ENCODE measurements at places on chromosomes 12 and 14.

GRCh38 chr12:104280111-104280510 is 23.4 kb upstream of the EID3 start:
- no peak for DNase-seq

DNA sequence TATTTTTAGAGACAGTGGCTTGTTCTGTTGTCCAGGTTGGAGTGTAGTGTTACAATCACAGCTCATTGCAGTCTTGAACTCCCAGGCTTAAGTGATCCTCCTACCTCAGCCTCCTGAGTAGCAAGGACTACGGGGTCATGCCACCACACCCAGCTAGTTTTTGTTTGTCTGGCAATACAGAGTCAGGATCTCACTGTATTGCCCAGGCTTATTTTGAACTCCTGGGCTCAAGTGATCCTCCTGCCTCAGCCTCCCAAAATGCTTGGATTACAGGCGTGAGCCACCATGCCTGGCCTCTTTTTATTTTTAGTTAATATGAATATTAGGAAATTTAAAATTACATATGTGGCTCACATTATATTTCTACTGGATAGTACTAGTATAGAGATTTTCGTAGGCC is 28.9 kb downstream of the PPTC7 start:
- DNase-seq = no peak

- DNase-seq = no peak
These were observed 113.6 kb upstream of the NPAS3 start for GRCh38 chr14:32825058-32825457.

GRCh38 chr14:32354716-32355115 is 25.6 kb downstream of the AKAP6 start:
- no peak for DNase-seq

DNA sequence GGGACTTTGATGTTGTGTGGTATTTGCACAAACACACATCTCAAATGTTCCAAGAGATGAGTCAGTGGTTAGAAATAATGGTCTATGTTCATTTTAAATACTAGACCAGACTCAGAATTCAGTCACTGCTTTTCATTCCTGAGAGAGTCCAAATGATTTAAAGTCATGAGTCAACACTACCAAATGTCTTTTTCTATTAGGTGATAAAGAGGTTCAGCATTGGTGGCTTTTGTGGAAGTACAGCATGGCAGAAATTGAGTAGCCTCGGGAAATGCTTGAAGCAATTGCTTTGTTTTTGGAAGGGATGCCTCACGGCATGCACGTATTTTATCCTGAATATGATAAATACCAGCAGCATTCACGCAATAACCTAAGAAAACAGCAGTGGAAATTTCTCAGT is 115.7 kb downstream of the DIO2 start:
- no peak for DNase-seq

DNA sequence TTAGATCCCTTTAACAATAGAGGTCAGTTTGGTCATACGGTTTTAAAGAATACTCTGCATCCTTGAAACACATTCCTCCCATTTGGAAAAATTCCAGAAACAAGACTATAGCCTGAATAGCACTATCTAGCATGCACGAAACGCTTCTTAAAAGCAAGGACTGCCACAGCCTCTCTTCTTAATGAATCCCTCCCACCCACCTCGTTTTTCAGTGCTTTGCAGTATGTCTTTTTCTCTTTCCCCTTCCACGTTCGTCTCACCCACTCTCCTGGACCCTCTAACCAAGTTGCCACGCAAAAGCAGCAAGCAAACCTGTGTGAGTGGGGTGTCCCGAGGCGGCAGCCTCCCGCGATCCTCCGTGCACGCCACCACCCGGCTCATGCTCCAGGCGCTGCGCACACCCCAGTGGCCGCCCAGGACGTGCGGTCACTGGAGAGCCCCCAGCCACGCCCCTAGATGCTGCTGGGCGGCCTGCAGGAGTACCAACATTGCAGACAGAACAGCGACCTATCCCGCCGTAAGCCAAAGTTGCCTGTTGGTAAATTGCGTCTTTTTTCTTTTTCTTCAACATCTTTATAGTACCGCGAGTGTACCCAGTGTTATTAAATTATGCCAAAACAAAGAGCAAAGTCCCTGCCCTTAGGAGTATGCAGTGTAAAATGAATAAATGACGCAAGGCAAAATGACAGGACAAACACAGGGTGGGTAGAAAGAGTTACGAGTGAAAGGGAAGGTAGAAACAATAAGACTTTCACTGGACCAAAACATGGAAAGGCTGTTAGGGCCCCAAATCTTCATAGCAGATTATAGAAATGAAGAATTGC is at the start of gene SLC38A4:
Gene SLC38A4, minus strand, starts transcription at position 407 of the 824 bp plus-strand sequence. CDS start 32,926 bp downstream, outside the sequence.
- DNase-seq = peak; percentile 61

GRCh38 chr12:666766-667308 is 3.6 kb upstream of the NINJ2 start:
- no peak for DNase-seq

DNA sequence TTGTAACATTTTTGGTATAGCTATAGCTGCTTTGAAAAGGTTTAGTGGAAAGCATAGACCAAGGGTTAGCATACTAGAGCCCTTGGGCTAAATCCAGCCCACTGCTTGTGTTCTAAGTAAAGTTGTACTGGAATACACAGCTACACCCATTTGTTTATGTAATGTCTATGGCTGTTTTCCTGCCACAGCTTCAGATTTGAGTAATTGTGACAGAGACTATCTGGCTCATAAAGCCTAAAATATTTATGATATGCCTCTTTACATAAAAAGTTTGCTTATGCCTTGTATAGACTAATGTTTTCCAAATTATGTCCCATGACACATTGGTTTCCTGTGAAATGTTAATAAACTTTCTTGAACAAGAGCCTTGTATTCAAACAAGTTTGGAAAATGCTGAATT is 234.8 kb upstream of the ATP2B1 start:
- no peak for DNase-seq

DNA sequence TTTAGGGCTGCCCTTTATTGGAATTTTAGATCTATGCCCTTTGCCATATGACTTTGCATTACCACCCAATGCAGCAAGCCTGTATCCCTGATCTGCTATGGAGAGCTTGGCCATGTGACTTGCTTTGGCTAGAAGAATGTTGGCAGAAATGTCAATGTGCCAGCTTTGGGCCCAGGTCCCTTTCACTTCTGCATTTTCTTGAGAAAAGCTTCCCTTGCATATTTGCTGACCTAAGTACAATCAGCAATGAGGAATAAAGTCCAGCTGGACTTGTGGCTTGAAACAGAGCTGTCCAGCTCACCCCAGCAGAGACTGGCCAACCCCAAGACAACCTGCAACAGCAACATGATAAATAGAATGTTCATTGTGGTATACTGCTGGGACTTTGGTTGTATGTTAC is 135.9 kb downstream of the PAH start:
- no peak for DNase-seq

DNA sequence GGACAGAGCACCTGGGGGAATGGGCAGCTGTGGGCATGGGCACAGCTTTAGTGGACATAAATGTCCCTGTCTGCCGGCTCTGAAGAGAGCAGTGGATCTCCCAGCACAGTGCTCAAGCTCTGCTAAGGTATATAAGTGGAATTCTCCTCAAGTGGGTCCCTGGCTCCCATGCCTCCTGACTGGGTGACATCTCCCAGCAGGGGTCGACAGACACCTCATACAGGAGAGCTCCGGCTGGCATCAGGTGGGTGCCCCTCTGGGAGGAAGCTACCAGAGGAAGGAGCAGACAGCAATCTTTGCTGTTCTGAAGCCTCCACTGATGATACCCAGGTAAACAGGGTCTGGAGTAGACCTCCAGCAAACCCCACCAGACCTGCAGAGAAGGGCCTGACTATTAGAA is 25.0 kb upstream of the NUAK1 start:
- no peak for DNase-seq

DNA sequence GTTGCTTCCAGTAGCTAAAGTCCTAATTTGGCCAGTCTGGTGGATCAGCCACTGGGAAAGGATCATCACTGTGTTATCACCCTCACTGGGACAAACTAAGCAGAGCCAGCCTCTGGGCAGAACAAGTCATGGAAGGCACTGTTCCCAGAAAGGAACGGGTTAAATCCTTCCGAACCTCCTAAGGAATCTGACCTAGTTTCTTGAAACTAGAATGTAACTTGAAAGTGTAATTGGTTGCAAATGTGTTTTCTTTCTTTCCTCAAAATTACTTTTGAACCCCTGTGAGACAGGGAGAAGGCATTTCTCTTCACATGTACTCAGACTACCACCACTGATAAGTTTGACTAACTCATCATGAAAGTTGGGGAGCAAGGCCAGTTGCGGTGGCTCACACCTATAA is 18.7 kb upstream of the KICS2 start:
- no peak for DNase-seq

- DNase-seq = peak; percentile 1
These were observed 19.7 kb downstream of the ASPG start for GRCh38 chr14:104105071-104105821.

- no peak for DNase-seq
These were observed 2.8 kb downstream of the RAPGEF3 start for GRCh38 chr12:47755655-47756562.

DNA sequence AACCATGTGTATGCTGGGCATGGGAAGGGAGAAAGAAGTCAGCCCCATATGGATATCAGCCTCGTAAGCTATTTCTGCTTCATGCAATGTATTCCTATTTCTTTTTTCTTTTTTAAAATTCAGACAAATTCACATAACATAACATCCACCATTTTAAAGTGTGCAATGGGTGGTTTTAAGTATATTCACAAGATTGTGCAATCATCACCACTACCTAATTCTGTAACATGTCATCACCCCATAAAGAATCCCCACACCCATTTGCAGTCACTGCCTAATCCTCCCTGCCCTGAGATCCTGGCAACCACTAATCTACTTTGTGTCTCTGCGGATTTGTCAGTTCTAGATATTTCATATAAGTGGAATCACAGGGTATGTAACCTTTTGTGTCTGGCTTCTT is 9.5 kb downstream of the POMT2 start:
- DNase-seq = no peak

DNA sequence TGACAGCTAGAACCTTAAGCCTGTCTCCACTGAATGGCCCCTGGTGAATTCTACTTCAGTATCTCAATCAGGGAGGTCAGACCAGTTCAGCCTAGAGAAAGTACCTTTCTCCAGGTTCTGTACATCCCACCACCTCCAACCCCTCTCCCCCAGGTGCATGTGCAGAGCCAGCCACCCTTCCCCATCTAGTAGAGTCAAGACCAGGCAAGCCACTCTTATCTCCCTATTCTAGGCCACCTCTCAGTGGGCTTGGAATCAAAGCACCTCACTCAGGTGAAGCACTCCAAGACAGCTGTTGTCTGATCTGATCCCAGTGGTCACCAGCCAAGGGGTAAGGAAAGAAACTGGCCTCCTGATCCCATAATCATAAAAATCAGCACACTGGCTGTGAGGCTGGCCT is 340.9 kb downstream of the BCL11B start:
- no peak for DNase-seq

- no peak for DNase-seq
These were observed 340.8 kb downstream of the BCAT1 start for GRCh38 chr12:24608108-24608507.

DNA sequence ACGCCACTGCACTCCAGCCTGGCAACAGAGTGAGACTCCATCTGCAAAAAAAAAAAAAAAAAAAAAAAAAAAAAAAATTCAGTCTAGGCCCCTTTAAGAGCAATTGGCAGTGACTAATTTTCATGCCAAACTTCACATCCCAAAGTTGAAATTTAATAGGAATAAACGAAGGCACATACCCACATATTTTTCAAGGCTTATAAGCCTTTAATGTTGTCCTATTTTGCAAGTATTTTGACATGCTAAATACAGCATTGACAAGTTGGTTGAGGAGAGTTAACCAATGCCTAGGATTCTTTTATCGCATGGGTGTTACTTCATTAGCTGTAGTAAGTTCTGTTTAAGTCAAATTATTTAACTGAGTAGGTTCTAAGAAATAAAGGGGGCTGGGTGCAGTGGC is 23.5 kb upstream of the HIP1R start:
- no peak for DNase-seq

Measured in right kidney (tissue), 9 donors.